Tongue (tissue), 3 donors: ENCODE measurements at places on chromosomes 11 and 22. TPM values are rescaled to one million over a fixed set of nuclear protein-coding genes. Genes with fewer than 3 reads are reported as not detected.

The VEGFB gene
- total RNA-seq, result 46.5 TPM

The CSKMT gene
- total RNA-seq, result 2.6 TPM

DNA sequence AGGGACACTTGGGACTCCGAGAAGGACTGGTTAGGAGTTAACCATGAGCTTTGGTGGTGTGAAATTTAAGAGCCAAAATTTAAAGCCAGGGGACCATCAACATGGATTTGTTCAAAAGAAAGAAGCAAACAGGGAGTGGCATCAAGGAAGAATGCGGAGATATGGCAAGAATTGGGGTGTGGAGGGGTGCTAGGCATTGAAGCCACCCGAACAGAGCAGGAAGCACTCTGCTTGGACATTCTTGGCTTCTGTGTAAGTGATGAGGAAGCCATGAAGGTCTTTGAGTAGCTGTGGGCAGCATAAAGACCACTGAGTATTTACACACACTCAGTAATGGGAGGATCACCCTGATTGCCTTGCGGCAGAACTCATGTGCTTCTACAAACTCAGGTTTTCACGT is 27.2 kb upstream of the PAMR1 start:
- DNase-seq, result no peak

GRCh38 chr11:104522650-104523049 is 358.7 kb upstream of the PDGFD start:
- no peak for DNase-seq
